Cerebellar cortex (tissue), 1 donor: ENCODE measurements at places on chromosomes 4 and X.

- no peak for DNase-seq
Measured at GRCh38 chrX:127317159-127317558, 497.6 kb downstream of the PRR32 start.

DNA sequence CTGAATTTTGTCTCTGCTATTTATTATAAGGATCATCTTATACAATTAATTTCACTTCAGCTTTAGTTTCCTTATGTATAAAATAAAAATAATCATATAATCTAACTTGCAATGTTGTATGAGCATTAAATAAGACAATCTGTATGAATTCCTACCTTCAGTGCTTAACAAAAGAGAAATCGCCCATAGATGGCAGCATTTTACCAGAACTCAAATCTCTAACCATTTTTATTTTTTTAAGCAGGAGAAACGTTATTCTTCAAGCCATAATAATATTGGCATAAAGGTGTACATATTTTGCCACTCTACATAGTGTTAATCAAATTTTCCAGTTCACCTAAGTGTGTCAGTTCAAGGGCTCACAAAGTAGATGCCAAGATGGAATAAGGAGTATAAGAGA, 78.8 kb downstream of the TMEM47 start:
- DNase-seq = no peak

DNA sequence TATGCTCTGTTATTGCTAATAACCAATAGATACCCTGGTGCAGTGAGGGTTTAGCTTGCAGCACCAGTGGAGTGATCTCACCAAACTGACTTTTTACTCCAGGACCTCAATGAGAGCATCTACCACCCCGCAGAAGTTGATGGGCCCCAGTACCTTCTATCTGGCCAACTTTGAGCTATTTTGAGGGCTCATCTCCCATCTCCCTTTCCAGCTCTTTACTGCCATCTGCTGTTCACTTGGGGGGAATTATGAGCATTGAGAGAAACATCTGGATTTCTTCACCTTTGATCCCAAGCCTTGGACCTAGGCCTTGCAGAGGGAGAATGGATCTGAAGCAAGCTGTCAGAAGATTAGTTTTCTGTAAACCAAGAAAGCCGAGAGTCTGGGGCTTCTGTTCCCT, 143.6 kb downstream of the TMEM164 start:
- peak; percentile 37 for DNase-seq

DNA sequence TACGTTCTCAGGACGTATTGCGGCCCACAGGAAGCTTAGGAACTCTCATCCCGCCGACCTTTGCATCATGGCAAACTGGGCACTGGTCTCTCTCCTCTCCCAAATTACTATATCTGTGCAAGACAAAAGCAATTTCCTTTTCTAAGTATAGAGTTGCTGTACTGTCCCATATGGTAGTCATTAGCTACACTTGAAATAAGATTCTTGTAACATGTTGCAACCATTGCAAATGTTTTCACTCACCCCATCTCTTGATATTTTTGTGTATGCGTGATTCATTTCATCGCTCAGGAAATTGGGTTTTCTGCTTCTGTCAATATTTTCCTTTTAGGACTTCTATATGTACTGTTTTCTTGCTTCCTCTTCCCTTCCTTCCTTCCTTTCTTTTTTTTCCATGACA, 15.7 kb downstream of the ARMCX6 start:
- no peak for DNase-seq

DNA sequence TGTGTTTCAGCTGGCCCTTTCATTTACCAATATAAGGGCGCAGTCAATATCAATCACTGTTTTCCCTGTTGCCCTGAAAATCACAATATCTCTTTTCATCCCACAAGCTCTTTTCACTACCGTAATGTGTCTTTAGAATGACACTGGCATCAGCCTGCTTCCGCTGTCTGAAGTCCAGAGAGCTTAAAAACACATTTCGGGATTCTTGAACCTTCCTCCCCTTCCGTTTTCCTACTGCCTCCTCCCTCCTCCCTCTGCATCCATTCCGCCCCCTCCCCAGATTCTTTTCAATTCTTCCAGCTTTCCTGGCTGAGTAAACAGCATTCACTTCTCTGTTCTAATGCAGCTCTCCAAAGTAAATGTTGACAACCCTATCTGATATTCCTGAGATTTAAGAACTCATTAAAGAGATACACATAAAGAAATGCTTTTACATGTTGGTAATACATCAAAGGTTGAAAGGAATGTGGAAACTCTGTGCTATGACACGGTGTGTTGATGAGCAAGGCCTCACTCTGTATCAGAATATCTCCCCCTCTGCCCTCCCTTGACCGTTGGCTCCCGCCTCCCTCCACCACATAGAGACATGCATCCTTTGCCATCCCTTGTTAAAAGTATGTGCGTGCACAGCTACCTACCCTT, 83.5 kb upstream of the SPRY1 start:
- no peak for DNase-seq

- no peak for DNase-seq
Measured at GRCh38 chr4:184856277-184856609, 30.5 kb upstream of the ACSL1 start.

DNA sequence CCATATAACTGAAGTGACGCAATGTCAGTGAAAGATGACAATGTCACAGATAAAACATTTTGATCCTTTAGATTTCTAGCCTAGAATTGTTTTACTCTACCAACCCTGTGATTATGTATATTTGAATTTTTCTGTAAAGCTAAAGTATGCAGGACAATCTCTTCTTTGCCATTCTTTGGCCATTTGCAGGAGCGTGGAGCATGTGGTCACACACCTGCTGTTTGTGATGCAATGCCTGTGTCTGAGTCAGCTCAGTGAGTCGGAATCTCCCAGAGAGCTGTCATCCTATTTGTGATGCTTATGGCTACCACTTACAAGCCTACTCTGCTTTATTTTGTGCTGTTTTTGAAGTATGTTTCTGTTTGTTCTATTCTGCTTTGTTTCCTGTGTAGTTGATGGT, 214.5 kb downstream of the NAF1 start:
- no peak for DNase-seq

GRCh38 chr4:179399054-179399782, 1957.0 kb upstream of the AGA start:
- DNase-seq = no peak

GRCh38 chr4:14023896-14024295, 396.4 kb upstream of the BOD1L1 start:
- DNase-seq = no peak

- DNase-seq = peak; percentile 8
Measured at GRCh38 chrX:120769576-120770341, 105.9 kb downstream of the CT47B1 start.

GRCh38 chr4:99201690-99202089, 17.4 kb downstream of the ADH6 start:
- DNase-seq = no peak
